NCI-H187 treated with DMSO at 0.1 percent for 48 hours (cell line): ENCODE measurements at places on chromosomes 3 and 15.

- DNase-seq, result no peak
Measured at GRCh38 chr15:90266061-90266431, 574 bp downstream of the NGRN start.

GRCh38 chr15:31206386-31207181 lies 105.1 kb upstream of the TRPM1 start:
- DNase-seq, result no peak

DNA sequence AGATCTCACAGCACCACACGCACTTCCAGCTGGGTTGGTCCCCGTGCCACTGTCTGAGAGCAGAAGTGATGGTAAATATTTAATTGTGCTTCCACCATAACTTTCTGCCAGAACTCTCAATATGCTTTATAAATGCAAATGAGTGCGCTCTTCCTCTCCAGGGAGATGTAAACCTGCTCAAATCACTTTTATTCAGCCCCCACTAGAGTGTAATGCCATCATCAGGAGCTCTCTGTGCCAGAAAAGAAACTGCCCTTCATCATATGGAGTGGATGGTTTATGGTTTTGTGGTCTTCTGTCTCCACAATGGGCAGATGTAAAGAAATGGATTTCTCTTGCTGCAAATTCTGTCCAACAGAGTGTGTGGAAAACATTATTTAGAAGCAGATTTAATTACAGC lies 127.0 kb downstream of the EPHB1 start:
- DNase-seq, result peak; percentile 85

DNA sequence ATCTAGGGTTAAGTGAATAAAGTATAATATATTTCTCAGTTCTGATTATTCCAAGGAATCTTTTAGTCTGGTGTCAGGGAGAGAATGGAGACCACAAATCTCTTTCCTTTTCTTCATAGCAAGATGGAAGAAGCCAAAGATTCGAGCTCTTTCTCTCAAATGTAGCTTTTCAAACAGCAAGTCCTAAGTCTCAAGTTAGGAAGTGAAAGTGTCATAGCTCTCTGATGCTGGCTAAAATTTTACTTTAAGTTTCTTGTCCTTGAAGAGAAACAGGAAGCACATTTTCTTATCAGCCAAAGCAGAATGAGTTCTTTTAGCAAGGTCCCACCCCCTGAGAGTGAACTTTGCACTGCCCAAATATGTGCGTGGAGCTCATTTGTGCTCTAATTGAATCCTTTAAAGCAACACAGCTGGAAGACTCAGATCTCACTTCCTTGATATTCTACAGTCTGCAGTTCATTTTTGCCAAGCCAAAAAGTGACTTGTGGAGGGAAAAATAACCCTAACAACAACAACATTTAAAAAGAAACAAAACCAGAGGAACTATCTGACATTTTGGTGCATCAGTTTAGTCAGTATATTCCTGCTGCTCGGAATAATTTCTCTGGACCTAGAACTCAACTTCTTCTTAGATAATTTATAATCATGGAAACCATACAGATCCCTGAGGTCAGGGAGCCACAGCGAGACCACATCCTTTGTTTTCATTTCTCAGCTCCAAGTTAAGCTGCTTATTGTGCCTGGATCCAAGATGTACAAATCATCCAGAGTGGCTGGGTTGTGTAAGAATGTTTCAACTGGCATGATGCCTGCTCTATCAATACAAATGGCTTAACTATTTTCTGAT lies 238.7 kb upstream of the P2RY1 start:
- DNase-seq, result no peak

DNA sequence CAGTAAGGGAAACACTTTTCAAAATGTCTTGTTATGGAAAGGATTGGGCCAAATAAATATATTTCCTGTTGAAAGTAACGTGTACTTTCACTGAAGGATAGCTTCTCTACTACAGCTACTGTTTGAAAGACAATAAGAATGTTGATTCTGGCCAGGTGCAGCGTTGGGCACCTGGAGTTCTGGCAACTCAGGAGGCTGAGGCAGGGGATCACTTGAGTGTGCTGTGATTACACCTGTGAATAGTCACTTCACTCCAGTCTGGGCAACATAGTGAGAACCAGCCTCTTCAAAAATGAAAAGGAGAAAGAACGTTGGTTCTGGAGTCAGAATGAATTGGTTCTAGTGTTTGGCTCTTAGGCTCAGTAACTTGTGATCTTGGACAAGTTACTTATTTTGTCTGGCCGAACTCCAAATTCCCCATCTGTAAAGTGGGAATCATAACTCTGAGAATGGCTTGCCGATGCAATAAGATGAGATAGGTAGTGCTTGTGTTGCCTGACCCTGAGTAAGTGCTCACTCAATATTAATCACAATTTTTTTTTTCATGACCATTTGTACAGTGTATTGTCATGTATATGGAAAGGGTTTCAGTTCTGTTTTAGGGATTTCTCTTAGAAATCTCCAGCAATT lies 310.8 kb downstream of the PTPRG start:
- no peak for DNase-seq

- no peak for DNase-seq
Measured at GRCh38 chr3:140726066-140726465, 48.2 kb downstream of the TRIM42 start.

DNA sequence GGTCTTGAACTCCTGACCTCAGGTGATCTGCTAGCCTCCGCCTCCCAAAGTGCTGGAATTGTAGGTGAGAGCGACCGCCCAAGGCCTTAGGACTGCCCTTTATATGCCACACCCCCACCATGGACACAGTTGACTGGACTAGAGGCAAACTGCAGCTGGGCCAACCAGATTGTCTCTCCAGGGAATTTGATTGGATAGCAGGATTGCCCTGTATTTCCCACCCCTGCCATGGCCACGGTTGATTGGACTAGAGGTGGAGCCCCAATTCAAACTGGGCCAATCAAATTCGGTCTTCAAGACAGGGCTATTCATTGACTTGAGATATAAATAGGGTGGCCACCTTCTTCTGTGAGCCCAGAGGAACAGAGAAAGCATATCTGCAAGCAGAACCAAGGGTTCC lies 6.9 kb upstream of the CLPX start:
- DNase-seq, result no peak

GRCh38 chr15:89893027-89893426 lies 767 bp downstream of the AP3S2 start:
- DNase-seq, result no peak

GRCh38 chr3:27910456-27910855 lies 188.3 kb upstream of the EOMES start:
- DNase-seq, result no peak

DNA sequence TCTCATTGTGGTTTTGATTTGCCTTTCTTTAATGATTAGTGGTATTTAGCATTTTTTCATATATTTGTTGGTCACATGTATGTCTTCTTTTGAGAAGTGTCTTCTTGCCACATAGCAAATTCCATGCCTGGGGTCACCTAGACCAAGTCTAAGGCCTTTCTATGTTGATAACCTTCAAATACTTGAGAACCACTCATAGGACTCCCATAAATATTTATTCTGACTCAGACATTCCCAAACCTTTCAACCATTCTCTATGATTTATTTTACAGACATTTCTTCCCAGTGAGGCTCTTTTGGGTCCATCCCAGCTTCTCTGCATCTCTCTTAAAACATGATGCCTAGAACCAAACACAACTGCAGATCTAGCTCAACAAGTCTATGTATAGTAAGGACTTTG lies 69.2 kb downstream of the ATP8B4 start:
- no peak for DNase-seq

- DNase-seq, result no peak
Measured at GRCh38 chr15:58019503-58020376, 45.8 kb downstream of the ALDH1A2 start.

- DNase-seq, result no peak
Measured at GRCh38 chr15:80507638-80508316, 103.6 kb downstream of the ARNT2 start.

GRCh38 chr15:80531796-80532195 lies 127.6 kb downstream of the ARNT2 start:
- DNase-seq, result no peak

- no peak for DNase-seq
Measured at GRCh38 chr15:40323953-40324937, 753 bp downstream of the INAFM2 start.

- DNase-seq, result no peak
Measured at GRCh38 chr15:49379996-49380395, 43.0 kb upstream of the FGF7 start.

GRCh38 chr15:66685638-66686150 lies 16.3 kb upstream of the SMAD6 start:
- DNase-seq, result no peak

DNA sequence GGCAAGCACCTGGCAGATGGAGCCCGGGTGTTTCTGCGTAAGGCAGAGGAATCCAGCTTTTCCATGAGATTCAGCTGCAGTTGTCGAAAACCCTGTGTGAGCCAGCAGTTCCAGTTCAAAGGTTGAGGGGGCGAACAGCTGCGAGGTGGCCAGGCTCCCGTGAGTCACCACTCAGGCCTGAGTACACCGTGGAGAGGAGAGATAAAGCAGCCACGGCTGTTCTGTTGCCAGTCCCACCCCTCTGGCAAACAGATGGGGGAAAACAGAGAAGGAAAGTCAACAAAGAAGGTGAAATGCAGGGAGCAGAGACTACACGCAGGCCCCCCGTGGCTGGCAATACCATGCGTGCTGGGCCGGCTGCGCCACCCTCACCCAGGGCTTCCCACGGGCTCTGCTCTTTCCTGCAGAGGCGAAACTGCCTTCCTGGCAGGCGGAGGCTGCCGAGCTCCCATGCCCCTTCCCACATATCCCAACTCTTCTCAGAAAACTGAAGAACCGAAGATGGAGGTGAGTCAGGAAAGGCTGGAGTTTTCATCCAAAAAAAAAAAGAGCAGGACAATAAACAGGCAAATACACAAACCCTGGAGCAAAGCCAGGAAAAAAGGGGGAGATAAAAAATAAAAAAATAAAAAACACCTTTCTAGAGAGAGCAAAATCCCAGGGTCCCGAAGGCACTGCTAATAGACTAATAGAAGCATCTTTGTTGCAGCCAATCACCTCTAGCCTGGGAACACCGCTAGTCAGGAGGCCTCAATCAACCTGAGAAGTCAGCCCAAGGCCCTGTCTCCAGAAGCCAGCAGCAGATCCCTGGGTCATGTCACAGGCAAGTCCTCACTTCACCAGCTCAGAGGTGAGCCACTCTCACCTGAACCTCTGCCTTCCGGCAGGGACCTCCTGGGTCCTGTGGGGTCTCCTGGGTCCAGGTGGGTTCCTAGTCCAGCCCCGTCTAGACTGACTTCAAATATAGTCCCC lies 37.7 kb downstream of the FAM174B start:
- DNase-seq, result peak; percentile 55

DNA sequence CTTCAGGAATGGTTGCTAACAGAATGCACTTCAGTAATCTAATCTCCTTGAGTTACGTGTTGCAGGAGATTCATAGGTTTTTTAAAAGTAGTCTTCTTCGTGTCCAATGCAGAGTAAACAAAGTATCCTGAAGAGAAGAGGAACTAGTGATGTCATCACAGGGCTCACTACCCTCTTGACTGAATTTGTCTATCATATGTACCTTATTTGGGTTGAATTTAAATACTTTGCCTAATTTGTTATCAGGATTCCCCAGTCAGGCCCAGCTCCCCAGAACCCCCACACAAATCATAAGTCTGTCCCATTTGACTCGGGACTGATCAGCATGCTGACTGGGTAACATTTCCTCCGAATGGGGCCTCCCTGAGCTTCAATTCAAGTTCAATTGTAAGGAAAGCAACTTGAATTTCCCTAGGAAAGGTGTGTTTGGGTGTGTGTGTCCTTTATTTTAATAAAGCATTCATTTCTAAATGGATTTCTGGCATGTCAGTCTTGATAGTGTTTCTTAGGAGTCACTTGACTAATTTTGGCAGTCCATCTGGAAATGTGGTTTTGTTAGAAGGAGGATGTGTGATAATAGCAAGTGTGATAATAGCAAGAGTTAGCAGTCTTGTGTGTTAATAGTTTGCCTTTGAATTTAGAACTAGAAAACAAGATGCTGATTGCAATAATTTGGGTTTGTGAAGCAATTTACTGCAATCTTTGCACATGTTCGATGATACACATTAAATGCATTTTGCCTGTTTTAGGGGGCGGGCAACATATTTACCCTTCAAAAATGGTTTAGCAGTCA lies 21.9 kb downstream of the OXNAD1 start:
- no peak for DNase-seq

DNA sequence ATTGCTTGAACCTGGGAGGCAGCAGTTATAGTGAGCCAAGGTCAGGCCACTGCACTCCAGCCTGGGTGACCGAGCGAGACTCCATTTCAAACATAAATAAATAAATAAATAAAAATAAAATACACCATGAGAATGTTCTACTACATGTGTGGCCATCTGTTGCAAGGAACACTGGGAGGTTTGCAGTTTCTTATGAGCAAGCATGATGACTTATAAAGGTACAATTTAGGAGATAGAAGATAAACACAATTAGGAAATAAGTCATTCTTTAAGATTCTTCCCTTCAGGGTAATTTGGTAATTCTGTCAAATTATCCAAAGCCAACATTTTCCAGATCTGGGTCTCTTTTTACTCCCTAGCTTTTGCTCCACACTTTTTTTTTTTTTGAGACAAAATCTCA lies 13.4 kb downstream of the HTR3C start:
- no peak for DNase-seq

DNA sequence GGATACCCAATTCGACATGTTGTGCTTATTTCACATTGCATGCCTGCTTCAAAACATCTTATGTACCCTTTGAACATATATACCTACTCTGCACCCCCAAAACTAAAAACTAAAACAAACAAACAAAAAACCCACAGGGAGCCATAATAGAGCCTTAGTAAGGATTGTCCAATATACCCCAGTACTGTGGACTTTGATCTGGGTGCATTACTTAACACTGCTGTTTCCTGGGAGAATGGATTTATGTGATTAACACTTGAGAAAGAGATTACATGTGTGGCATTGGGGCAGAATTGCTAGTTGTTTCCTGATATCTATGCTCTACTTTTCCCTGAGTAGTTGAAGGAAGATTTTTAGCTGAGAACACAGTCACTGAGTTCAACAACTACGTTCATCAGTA lies 583.4 kb upstream of the ROBO1 start:
- DNase-seq, result no peak

DNA sequence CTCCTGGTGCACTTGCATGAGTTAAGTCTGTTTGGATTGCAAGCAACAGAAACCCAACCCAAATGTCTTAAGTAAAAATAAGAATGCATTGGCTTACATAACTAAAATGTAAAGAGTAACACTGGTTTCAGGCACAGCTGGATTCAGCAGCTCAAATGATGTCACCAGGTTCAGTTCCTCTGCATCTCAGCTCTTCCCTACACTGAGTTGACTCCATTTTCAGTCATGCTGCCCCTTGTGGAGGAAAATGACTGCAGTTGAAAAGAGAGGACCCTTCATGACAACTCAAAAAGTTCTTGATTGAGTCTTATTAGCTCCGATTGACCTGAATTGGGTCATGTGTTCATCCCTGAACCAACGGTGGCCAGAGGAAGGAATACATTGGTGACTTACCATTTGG lies 138.5 kb upstream of the ABI3BP start:
- no peak for DNase-seq

GRCh38 chr15:35514759-35515158 lies 31.2 kb downstream of the DPH6 start:
- no peak for DNase-seq

DNA sequence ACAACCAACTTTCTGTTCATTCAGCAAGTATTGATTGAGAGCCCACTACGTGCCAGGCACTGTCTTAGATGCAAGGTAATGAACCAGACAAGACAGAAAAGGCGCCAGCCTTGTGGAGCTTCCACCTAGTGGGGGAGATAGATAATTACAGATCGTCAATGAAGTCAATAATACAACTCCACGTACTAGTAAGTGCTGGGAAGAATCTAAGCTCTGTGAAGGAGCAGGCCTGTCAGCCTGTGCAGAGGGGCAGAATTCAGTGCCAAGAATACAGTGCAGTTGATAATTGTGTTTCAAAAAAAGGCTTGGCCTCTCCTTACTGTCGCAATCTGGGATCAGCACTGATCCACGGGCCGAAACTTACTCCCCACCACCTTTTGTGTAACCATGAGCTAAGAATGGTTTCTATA lies 186.3 kb downstream of the FEZF2 start:
- no peak for DNase-seq
